ENCODE measurements at places on chromosomes 4 and X.

- DNase-seq: no peak
Observed at GRCh38 chrX:72079607-72080006, 52.1 kb downstream of the RTL5 start.

DNA sequence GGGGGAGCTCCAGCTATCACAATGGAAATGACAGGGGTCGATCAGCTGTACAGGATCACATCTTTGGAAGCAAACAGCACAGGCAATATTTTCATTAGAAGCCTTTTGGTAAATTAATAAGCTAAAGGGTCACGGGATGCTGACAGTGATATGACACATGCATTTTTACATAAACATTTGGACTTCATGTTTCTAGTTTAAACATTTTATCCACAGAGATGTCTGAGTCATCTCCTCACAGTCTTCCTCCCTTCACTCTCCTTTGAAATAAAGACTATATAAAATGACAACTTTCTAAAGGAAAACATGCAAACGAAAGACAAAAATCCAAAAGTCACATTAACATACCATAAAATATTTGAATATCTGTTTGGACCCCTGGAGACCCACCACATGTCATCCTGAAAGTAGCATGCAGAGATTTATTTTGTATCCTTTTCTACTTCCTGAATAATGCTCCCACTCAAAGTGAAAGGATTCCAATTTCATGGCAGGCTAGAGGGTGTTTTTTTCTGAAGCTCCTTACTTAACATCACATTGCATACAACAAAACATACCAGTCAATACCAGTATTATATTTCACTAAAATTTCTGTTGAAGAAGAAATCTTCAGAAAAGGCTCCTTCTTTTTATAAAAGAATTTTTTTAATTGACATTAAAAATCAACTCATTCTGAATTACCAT lies 200.1 kb upstream of the PPARGC1A start:
- no peak for DNase-seq

DNA sequence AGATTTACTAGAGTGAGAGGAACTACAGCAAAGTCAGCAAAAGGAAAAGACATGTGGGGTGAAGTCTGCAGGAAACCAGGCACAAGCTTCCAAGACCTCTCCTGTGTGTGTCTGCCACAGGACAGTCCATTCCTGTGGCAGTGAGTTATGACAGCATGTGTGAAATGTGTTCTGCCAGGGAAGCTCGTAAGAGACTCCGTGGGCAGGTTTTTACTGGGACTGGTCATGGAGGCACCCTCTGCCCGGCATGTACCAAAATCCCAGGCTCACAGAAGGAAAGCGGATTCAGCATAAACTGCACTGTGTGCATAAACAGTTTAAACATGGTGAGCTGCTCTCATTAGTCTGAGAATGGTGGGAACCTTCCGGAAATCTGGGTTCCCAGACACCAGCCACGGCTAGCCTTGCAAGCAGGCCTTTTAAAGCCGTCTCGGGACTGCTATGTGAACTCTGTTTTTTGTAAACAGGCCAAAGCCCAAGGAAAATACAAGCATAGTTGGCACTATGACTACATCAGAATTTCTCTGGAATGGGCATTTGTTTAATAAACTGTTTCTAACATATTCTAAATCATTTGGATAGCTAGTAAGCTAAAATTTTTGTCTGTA lies 288.5 kb downstream of the TENM3 start:
- DNase-seq: no peak

GRCh38 chrX:41655631-41656030 lies 33.1 kb upstream of the GPR34 start:
- no peak for DNase-seq

- DNase-seq: no peak
Observed at GRCh38 chr4:8146157-8146556, 12.5 kb downstream of the ABLIM2 start.

DNA sequence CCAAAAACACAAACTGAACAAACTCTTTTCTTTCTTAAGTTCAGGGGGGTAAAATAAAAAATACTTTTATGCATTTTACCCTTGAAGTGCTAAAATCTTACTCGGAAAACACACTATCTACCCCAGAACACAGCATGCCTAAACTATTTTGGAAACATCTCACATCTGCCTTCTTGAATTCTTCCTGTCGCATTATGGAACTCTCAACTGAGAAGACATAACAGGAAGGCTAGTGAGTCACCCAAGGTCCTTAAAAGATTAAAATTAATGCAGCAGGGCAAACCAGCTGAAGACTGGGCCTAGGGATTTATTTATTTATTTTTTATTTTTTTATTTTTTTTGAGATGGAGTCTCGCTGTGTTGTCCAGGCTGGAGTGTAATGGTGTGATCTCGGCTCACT lies 208.2 kb downstream of the APBB2 start:
- DNase-seq: no peak

GRCh38 chrX:13897566-13897965 lies 80.7 kb upstream of the GPM6B start:
- no peak for DNase-seq

DNA sequence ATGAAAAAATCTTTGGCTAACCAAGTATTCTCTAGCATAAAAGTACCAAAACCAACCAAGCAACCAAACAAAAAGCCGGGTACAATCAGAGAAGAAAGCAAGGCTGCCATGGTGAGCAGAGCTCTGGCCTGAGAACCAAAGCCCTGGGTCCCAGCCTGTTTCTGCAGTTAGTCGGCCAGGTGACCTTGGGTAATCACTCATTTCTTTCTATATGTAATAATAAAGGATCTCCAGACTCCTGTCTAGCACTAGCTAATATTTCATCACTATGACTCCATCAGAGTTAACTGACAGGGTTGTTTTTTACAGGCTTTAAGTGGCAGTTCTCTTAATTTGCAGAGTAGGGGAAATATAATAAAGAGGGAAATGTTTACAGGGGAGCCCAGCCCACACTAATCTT lies 34.0 kb upstream of the RASGEF1B start:
- no peak for DNase-seq

DNA sequence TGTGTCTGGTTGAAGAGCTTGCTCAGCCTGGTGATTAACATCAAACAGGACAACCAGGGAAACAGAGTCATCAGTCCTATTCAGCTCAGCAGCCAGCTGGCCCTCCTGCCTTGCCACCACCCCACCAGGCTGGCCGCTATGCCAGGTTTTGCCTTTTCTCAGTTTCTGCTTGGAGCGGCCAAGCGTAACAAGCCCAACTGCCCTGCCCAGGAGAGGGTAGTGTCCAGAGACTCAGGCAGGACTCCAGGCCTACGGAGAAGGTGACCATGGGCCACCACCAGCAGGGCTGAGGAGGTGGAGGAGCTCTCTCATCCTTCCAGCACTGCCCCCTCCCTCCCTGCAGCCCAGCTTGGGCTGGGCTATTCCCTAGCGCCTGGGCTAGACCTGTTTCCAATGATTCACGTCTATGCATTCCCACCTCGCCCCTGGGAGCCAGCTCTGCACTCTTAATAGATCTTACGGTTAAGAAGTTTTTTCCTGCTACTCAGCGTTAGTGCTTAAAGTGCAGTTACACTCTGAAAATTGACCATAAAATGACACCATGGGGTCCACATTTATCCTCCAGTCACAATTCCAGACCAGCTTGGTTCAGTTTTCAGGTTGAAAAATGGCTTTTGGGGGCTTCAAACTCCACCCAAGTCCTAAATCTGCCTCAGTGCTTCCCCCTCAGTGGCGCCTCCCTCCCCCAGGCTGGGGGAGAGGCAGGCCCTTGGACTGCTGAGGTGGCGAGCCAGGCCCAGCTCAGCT lies 124.0 kb upstream of the PJA1 start:
- no peak for DNase-seq

DNA sequence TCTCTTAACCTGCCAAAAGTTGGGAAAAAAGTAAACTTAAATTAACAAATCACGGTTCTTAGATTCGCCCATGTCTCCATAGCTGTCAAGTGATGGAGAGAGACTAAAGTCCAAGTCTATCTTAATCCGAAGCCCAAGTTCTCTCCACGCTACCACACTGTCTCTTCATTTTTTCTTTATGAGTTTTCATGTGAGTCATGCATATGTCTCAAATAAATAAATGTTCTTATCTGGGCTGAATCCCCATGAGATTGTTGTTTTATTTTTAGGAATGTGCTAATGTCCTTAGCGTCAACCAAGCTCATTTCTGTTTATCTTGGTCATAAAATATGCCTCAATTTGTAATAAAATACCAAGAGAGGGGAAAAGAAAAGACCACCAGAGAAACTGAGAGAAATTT lies 169.3 kb downstream of the RCHY1 start:
- no peak for DNase-seq

- no peak for DNase-seq
Observed at GRCh38 chrX:13764281-13764680, 29.7 kb downstream of the OFD1 start.

DNA sequence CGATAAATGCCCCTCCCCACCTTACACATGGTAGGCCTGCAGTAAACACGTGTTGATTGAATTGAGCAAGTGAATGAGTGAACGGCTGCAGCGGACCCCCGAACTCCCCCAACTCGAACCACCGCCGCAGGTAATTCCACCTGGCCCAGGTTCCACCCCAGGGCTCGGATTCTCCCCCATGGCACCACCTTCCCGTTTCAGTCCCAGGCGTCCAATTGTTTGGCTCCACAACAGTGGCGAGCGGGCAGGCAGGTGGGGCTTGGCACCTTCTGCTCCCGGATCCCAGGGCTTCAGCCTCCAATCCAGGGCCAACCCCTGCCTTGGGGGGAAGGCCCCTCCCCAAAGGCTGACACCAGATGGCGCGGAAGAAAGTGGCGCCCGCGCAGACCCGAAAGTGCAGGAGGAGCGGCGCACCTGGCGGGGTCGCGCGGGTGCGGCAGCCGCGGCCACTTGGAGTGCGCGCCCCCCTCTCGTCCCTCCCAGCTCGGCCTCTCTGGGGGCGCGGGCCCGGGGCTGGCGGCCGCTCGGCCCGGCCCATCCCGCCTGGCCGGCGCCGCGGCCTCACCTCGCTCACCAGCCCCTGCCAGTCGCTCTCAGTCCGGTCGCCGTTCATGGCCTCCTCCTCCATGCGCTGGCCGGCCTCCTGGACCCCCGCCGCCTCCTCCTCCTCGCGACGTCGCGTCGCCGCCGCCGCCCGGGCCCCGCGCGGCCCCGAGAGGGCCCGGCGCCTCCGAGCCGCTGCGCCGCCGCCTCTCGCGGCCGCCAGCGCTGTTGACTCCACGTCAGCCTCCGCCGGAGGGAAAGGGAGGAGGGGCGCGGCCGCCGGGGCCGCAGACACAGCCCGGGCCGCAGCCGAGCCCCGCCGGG lies at the start of gene CCDC149:
TSS of gene CCDC149 (minus strand) at position 791 of the 867 bp plus-strand sequence. CDS start at position 613, 178 bp downstream.
- peak; percentile 69 for DNase-seq

GRCh38 chr4:16636912-16637630 lies 261.4 kb downstream of the LDB2 start:
- no peak for DNase-seq

DNA sequence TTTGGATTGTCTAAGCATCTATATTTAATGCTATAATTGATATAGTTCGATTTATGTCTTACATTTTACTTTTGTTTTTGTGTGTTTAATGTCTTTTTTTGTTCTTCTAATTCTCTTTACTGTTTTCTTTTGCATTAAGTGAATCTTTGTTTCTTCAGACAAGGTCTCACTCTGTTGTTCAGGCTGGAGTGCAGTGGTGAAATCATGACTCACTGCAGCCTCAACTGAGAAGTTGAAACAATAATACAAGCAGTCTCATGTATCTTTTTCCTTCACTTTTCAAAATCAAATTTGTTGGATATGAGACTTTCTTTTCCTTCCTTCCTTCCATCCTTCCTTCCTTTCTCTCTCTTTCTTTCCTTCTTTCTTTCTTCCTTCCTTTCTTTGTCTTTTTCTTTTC lies 1401.6 kb downstream of the ADGRL3 start:
- DNase-seq: no peak

DNA sequence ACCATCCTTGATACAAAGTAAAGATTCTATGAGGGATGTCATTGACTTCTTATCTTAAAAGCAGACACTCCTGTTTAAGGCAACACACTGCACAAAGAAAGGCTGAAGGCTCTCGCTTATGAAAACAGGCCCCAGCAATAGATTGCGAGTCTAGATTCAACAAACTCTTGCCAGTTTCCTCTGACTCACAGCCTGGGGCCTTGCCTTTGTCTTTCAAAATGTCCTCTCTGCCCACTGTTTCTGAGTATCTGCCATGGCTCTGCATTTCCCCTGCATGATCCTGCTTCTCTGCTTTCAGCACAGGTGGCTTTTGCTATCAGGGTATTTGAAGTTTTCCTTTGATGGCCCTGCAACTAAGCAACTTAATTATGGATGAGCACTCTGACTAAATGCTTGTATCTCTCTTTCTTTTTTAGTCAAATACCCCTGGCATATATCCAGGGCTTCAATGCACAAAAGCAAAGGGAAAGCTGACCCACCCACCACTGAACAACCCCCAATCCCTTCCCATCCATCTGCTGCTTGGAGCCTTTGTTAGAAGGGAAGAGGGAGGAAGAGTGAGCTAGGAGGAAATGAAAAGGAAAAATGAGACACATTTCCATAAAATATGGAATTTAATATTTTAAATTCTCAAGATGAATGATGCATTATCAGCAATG lies 32.2 kb downstream of the NDP start:
- DNase-seq: no peak

GRCh38 chr4:31788676-31789075 lies 1068.5 kb downstream of the PCDH7 start:
- no peak for DNase-seq

DNA sequence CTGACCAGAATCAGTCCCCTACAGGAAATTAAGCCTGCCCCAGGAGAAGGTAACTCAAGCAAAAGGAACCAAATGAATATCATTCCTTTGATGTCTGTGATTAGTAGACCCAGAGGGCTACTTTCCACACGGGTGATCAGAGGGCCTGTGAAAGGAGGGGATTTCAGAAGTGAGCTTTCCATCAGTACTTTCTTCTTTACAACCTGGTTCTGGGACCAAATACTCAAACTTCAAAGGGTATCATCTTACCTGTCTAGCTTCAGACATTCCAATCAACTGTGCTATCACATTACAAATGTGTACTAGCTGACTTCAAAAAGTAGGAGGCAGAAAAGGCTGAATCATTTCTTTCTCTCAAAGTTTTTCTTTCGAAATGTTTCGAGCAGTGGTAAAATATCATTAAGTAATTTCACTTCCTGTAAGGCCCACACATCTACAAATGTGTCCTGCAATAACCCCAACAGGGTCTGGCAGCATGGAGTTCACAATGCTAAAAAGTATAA lies 23.9 kb downstream of the ACSL4 start:
- no peak for DNase-seq

DNA sequence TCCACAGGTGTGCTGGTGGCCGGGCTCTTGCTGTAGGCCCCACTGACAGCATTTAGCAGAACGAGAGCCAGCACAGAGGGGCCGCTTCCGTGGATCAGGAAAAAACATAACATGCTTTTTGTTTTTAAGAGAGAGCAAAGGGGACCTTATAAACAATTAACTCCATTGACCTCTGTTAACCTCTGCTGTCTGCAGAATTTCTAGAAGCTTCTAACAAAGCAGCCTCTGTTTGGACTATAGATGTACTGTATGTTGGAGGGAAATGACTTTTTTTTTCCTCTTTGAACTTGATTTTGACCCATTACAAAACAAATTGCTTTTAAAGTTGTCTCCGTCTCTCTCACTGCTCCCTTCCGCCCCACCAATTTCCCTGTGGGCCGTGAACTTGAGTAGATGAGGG lies 210.7 kb downstream of the FRAS1 start:
- DNase-seq: no peak

- no peak for DNase-seq
Observed at GRCh38 chr4:80136270-80136669, 61.0 kb upstream of the PRDM8 start.
